SJCRH30 (cell line): ENCODE measurements at places on chromosomes 1 and 21. TPM values are rescaled to one million over a fixed set of nuclear protein-coding genes. Genes with fewer than 3 reads are reported as not detected.

KIF14 gene
- total RNA-seq = 19.0 and 21.0 TPM in 2 replicates

PTGS2 gene
- not detected in 2 replicates for total RNA-seq

WDR47 gene
- total RNA-seq = 14.9 and 17.1 TPM in 2 replicates

DNA sequence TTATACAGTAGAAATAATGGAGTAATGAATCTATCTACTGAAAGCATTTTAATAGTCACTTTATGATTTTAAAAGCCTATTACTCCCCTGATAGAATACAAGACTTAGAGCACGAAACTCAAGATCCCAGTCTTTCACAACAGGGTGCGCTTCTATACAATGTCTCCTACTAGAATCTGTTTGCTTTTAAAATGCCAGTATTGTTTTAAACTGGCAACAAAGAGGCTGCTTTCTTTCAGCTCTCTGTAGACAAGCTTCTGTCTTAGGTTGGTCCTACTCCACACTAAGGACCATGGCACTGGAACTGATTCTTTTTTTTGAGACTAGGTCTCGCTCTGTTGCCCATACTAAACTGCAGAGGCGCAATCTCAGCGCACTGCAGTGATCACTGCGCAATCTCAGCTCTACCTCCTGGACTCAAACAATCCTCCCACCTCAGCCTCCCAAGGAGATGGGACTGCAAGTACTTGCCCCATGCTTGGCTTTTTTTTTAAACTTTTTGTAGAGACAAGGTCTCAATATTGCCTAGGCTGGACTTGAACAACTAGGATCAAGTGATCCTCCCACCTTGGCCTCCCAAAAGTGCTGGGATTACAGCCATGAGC, 4.8 kb downstream of the DCAF8 start:
- DNase-seq = no peak

GRCh38 chr1:66506393-66506687, 27.6 kb upstream of the SGIP1 start:
- DNase-seq = no peak

DNA sequence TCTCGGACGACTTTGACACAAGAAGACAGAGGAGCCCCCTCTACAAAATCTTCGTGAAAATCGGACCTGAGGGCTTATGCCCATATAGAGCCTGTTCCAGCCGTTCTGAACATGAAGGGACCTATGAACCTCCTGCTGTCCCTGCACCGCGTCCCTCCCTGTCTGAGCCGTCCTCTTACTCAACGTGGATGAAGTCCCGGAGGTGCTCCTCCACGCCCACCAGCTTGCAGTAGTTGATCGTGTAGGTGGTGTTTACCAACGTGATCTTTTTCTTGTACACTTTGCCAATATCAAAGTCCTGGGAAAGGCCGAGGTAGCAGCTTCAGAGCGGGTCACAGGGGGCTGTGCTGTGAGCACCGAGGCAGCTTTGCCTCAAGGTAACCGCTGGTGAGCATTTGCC, 40.0 kb downstream of the CFAP74 start:
- no peak for DNase-seq

DNA sequence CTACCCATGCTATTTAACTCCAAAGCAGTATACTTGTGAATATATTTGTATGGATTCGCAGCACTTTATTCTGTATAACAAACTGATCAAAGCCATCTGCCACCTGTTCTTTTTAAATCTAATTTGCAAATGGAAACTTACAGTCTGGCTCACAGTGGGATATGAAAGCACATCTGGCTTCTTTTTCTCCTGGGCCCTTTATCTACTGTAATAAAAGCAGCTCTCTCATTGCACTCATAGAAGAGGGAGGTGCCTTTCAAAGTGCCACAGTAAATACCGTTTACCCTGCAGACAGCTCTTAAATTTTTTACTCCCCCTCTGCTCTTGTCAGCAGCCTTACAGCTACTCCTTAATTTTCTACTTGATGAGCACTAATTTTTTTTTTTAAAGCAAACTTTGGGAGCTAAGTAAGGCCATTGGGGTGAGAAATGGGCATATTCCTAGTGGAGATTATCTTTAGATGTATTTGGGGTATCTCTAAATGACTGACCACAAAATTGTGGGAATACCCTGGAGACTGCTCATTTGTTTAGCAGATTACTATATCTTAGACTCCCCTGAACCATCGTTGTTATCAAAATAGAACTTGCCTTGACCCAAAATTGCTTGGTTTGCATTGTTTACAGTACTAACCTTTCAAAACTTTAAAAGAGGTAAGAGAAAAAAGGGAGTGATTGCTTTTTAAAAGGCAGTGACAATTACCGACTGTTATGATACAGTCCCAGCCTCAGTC, 110.1 kb downstream of the VPS13D start:
- peak; percentile 28 for DNase-seq
